Fibroblast of skin of left biceps (primary cell): ENCODE measurements at places on chromosomes 11 and 22.

DNA sequence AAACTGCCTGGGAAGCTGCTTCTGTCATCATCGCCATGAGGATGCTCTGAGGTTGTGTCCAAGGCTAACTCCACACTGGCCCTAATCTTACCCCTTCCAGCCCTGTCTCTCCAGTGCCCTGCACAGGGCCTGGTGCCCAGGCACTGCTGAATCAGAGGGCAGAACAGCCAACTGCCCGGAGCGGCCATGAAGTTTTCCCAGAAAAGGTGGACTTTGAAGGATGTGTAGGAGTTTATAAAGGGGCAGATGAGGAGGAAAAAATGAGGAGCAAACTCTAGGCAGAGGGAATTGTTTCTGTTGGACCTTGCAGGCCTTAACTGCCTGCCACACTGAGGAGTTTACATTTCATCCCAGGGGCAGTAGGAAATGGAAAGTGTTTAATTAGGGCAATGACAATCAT is 39.4 kb upstream of the TCF20 start:
- no peak for DNase-seq

DNA sequence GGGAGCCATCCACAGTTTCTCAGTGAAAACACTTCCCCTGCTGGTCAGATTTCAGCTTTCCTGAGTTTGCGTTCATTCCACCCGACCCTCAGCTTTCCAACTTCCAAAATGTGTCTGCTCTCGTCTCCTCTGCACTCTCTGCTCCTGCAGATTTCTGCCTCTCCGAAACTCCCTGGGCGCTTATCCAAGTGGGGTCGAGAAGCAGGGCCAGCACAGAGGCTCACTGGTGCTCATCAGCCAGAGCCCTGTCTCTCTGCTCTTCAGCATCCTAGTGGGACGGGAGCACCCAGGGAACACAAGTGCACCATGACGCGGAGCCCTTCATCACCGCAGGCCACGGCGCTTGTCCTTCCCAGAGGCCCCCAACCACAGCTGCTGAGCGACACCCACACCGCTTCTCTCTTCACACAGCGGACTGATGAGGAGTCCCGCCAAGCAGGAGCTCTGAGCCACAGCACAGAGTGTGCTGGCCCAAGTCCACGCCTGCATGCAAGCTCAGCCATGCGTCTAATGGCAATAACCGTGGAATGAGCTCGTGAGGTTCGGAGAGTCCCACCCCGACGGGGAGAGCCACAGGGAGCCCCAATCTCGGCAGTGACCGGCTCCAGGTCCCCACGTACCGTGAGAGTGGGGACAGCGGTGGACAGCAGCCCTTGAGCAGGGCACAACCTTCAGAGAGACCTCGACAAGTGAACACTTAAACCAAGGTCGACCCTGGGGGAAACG is 27.9 kb upstream of the MOB2 start:
- no peak for DNase-seq

DNA sequence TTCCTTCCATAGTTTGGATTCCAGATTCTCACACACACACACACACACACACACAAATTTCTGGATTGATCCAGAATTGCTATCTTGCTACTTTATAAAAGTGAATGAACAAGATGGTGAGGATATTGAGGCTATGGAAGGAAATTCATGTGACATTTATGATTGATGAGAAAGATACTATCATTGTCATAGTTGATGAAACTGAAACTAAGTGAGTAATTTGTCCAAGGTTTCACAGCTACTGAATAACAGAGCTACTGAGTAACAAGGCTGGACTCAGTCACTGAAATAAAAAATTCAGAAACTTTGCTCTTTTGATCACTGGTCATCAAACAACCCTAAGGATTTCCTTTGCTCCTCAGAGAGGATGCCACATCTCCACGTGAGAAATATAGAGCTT is 16.2 kb downstream of the OR5D16 start:
- DNase-seq = no peak

- no peak for DNase-seq
These were observed 4.5 kb downstream of the GSTT2 start for GRCh38 chr22:23984430-23984829.

GRCh38 chr11:8219257-8220021 is 44.2 kb downstream of the LMO1 start:
- DNase-seq = no peak

DNA sequence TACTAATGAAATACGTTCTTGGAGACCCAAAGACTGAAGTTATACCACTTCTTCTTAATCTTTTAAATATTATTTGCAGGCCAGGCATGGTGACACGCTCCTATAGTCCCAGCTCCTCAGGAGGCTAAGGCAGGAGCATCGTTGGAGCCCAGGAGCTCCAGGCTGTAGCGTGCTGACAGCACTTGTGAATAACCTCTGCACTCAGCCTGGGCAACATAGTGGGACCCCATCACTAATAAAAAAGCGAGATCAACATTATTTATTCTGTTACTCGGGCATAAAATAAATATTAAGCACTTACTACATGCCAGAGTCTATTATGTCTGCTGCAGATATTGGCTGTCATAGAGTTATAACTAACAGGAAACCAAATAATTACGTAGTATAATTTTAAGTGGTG is 720 bp upstream of the MED17 start:
- no peak for DNase-seq

GRCh38 chr11:126595560-126595959 is 240.1 kb downstream of the ST3GAL4 start:
- DNase-seq = no peak

DNA sequence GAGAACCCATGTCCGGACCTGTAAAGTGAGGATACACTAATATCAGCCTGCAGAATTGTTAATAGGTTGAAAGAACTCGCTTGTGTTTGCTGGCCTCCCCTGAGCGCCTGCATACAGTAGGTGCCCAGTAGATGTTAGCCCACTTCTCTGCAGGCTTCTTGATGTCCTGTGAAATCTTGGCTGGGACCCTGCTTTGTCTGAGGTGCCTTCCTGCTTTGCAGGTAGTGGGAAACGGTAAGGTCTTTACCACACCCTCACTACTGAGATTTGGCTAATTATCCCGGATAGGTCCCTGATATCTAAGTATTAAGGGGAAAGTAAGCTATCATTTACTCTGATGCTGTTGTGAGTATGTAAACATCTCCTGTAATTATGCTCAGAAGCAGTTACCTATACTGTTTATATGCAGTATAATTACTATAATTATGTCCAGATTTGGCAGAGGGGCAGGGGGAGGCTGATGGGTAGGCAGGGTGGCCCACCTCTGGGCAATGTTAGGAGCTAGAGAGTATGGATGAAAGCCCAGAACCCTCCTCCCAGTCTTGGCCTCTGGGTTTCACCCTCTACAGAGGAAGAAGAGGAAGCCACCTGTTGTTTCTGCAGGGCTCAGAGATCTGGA is 1.2 kb upstream of the ARRB1 start:
- DNase-seq = no peak

- DNase-seq = no peak
These were observed 29.3 kb downstream of the DMC1 start for GRCh38 chr22:38540701-38541100.

- no peak for DNase-seq
These were observed 29.1 kb upstream of the COMT start for GRCh38 chr22:19912271-19912999.
